ENCODE measurements at places on chromosomes 16 and 17. TPM values are rescaled to one million over a fixed set of nuclear protein-coding genes. Genes with fewer than 3 reads are reported as not detected.

DNA sequence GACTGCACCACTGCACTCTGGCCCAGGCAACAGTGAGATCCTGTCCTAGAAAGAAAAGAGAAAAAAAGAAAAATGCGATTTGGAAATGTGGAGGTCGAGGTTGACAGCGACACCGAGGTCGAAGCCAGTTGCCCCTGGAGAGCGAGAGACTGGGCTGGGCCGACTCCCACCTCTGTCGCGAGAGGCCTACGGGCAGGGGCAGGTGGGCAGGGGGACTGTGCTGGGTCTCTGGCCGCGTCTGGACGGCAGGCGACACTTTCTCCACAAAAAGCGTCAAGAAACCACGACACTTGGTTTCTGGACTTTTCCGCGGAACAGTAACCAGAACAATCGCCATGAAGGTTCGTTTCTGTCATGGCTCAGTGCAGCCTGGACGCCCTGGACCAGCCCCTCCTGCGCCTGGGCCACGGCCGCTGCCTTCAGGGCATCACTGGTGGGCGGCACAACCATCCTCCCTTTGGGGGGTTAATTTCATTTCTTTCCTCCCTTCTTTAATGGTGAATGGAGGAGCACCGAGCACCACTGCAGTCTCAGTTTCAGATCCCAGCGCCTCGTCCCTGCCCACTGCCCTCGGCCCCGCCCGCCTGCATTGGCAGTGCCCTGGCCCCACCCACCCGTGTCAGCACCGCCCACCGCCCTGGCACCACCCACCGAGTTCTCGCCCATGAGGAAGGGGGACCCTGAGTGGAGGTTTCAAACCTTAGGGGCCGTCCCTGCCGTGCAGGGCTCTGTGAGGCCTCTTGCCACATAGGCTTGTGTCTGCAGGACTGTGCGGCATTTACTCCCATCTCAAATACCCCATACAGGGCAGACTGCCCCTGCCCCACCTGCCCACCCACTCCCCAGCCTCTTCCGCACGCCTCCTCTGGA, 18.5 kb upstream of the CDH15 start:
- H3K36me3 ChIP-seq, result peaks cover 18% of the 10 kb centered on the region
- no peaks in the 10 kb centered on the region for H3K4me1 ChIP-seq

- H3K4me1 ChIP-seq, result no peaks in the 10 kb centered on the region
- DNase-seq, result no peak
- no peaks in the 10 kb centered on the region for H3K36me3 ChIP-seq
- peaks cover 11% of the 10 kb centered on the region for H3K27me3 ChIP-seq
Observed at GRCh38 chr17:28267720-28268609, 51.0 kb upstream of the TMEM97 start.

DNA sequence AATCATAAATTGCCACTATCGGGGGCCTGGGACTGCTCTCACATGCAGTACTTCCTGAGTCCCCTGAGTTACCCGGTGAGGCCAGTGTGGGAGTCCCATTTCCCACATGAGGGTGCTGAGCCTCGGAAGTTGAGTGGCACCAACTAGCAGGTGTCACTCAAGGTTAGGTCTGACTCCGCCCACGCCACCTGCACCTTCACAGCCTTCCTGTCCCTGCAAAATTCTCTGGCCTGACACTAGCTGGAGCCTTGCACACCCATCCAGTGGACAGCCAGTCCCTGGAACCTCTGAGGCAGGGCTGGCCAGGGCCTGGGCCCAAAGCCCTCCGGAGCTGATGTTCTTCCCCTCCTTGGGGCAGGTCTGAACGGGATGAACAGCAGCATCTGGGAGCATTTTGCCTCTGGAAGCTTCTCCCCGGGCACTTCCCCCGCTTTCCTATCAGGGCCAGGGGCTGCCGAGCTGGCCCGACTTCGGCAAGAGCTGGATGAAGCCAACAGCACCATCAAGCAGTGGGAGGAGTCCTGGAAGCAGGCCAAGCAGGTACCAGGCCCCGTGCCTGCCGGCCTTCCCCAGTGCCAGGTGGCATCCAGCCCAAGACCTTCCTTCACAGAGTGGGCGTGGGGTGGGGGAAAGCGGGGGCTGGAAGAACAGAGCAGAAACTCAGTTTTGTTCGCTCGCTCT, 21.9 kb downstream of the UNC13D start:
- H3K27ac ChIP-seq, result no peak overlapping the region
- peaks cover 13% of the 10 kb centered on the region for H3K4me1 ChIP-seq
- peaks cover 4% of the 10 kb centered on the region for H3K27me3 ChIP-seq
- no peak overlapping the region for H3K4me3 ChIP-seq

- H3K36me3 ChIP-seq, result peaks cover 64% of the 10 kb centered on the region
- H3K27ac ChIP-seq, result no peak overlapping the region
- DNase-seq, result no peak
- H3K27me3 ChIP-seq, result no peaks in the 10 kb centered on the region
Observed at GRCh38 chr16:50083996-50084395, 18.2 kb downstream of the HEATR3 start.

GRCh38 chr17:8162997-8163977, 539 bp upstream of the VAMP2 start:
- peak overlapping the region; percentile 98 for H3K27ac ChIP-seq
- no peak for DNase-seq
- peaks cover 63% of the 10 kb centered on the region for H3K4me1 ChIP-seq
- peak overlapping the region; percentile 86 for H3K4me3 ChIP-seq
- H3K27me3 ChIP-seq, result peaks cover 21% of the 10 kb centered on the region

The ATAD5 gene
- 2.5 TPM for polyA plus RNA-seq

The GRAP gene
- 5.2 TPM for polyA plus RNA-seq

- DNase-seq, result no peak
- peaks cover 16% of the 10 kb centered on the region for H3K27me3 ChIP-seq
- H3K36me3 ChIP-seq, result peaks cover 5% of the 10 kb centered on the region
- peaks cover 54% of the 10 kb centered on the region for H3K4me1 ChIP-seq
- H3K4me3 ChIP-seq, result peak overlapping the region; percentile 95
- peak overlapping the region; percentile 99 for H3K27ac ChIP-seq
Observed at GRCh38 chr16:11586378-11586855, 302 bp downstream of the LITAF start.

The CPPED1 gene
- 10.0 TPM for polyA plus RNA-seq

DNA sequence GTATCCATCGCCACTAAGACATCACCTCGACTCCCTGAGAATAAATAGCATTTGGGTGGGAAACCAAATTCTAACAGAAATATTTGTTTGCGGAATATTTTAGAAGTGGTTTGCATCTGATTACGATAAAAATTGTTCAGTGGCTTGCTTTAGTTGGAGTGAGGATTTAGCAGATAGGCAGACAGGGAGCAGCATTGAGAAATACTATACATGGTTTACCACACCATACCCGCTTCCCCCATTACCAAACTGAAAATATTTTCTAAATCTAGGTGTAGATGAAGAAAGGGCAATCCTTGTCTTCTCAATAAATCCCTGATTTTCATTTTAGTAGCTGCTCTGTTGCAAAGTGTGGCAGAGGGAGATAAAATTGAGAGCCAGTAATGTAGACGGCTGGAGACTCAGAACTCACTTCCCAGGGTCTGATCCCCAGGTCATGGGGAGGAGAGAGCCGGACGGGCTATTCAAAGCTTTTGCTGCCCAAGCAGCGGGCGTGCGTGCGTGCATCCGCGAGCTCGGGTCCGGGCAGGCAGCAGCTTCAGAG, 808 bp upstream of the BAHCC1 start:
- H3K27me3 ChIP-seq, result peaks cover 37% of the 10 kb centered on the region
- H3K27ac ChIP-seq, result peak overlapping the region; percentile 28
- no peak for DNase-seq
- H3K36me3 ChIP-seq, result no peaks in the 10 kb centered on the region
- peaks cover 31% of the 10 kb centered on the region for H3K4me1 ChIP-seq

DNA sequence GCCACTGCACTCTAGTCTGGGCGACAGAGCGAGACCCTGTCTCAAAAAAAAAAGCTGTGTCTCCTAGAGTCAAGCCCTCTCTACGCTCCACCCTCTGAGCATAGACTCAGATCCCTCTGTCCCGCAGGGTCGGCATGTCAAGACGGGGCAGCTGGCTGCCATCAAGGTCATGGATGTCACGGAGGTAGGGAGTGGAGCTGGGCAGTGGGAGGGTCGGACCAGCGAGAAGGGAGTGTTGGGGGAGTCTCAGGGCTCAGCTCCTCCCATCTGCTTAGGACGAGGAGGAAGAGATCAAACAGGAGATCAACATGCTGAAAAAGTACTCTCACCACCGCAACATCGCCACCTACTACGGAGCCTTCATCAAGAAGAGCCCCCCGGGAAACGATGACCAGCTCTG, 18.5 kb upstream of the C17orf107 start:
- H3K27ac ChIP-seq, result no peak overlapping the region
- H3K27me3 ChIP-seq, result no peaks in the 10 kb centered on the region
- DNase-seq, result no peak

The KRT38 gene
- not detected for polyA plus RNA-seq

The MMP28 gene
- not detected for polyA plus RNA-seq

The MT1F gene
- polyA plus RNA-seq, result 6.4 TPM

The LGALS9B gene
- 22.3 TPM for polyA plus RNA-seq

- no peak for DNase-seq
- peaks cover 41% of the 10 kb centered on the region for H3K4me1 ChIP-seq
- peak overlapping the region; percentile 68 for H3K27ac ChIP-seq
- H3K36me3 ChIP-seq, result peaks cover 3% of the 10 kb centered on the region
- H3K27me3 ChIP-seq, result peaks cover 3% of the 10 kb centered on the region
Observed at GRCh38 chr16:79287424-79287917, 313.1 kb downstream of the MAF start.

The TMEM204 gene
- 38.3 TPM for polyA plus RNA-seq

The PABPN1L gene
- polyA plus RNA-seq, result not detected

The IL32 gene
- polyA plus RNA-seq, result 878 TPM

The CSH2 gene
- not detected for polyA plus RNA-seq

- H3K4me1 ChIP-seq, result peaks cover 37% of the 10 kb centered on the region
- peak overlapping the region; percentile 79 for H3K27ac ChIP-seq
- DNase-seq, result peak; percentile 84
- H3K4me3 ChIP-seq, result peak overlapping the region; percentile 99
- peaks cover 4% of the 10 kb centered on the region for H3K36me3 ChIP-seq
Observed at GRCh38 chr17:75033346-75034235, 13.2 kb downstream of the ATP5PD start.

DNA sequence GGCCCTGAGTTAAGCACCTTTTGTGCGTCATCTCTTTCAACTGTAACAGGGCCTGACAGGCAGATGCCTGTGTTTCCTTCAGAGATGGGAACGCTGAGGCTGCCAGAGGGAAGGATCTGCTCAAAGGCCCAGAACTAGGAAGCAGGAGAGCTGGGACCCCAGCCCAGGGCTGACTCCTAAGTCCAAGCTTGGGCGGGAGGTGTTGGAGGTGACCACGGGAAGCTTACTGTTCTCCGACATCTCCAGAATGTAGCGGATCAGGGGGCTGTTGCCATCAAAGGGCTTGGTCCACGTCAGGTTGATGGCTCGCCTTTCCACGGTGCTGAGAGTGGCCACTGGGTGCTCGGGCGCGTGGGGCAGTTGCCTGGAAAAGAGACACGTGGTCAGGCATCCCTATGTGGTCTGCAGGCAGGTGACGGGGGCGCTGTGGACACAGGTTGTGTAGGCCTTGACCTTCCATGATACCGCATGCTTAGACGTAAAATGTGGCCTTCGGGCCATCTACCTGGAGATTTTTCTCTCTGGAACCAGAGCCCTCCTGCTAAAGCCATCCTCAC, 111.4 kb upstream of the CDC42EP4 start:
- H3K4me3 ChIP-seq, result no peak overlapping the region
- H3K27me3 ChIP-seq, result no peaks in the 10 kb centered on the region
- H3K27ac ChIP-seq, result no peak overlapping the region
- no peak for DNase-seq
- H3K36me3 ChIP-seq, result no peaks in the 10 kb centered on the region
- H3K4me1 ChIP-seq, result no peaks in the 10 kb centered on the region

DNA sequence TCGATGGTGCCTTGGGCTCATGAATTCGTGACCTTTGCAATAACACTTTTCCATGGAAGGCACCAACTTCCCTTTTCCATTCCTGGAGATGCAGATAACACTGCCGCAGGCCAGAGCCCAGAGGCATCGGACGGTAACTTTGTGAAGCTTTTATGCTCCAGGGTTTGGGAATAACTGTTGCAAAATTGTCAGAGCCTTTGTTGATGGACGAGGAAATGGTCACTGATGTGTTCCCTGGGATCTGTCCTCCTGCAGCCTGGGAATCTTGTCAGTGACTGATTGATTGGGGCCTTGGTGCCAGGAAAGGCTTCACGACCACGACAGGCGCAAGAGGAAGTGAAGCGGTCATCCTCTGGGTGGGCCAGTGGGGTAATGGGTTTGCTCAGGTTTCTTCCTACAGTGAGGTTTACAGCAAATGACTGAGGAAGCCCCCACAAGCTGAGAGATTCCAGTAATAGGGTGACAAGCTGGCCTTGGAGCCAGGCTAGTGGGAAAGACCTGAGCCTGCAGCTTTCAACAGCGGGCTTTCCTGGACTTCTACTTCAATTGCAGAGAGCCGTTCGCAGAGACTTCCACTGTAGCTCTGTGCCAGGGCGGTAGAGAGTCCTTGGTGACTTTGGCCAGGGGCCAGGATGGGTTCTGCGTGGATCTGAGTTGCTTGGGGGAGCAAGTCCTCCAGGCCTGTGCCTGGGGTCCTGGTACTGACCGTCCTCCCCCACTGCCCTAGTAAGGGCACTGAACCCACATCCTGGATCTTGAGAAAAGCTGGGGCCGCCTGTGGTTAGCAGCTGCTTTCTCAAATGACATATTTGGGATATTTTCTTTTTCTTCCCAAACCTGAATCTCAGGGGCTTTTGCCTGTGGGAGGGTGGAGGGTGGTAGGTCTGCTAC, 37.6 kb downstream of the PGS1 start:
- no peak overlapping the region for H3K4me3 ChIP-seq
- peaks cover 58% of the 10 kb centered on the region for H3K4me1 ChIP-seq
- H3K36me3 ChIP-seq, result peaks cover 4% of the 10 kb centered on the region
- no peak for DNase-seq

The MYLK3 gene
- not detected for polyA plus RNA-seq

The TPSB2 gene
- not detected for polyA plus RNA-seq

DNA sequence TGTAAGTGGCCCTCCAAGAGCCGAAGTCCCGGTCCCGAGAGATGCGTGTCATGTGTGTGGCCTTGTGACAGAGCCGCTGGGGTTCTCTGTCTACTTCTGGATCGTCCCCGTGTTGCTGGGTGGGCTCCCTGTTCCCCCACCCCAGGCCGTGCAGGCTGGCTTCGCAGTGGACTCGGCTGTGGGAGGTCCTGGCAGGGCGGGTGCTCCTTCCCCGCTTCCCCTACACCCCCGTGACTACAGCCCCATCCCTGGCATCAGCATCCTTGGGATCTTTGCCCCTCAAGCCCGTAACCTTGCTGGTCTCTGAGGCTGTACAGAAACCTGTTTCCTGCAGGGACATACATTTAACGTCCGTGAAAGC, 136.3 kb downstream of the BANP start:
- no peak overlapping the region for H3K27ac ChIP-seq
- no peaks in the 10 kb centered on the region for H3K36me3 ChIP-seq
- DNase-seq, result no peak
- H3K27me3 ChIP-seq, result peaks cover 6% of the 10 kb centered on the region

DNA sequence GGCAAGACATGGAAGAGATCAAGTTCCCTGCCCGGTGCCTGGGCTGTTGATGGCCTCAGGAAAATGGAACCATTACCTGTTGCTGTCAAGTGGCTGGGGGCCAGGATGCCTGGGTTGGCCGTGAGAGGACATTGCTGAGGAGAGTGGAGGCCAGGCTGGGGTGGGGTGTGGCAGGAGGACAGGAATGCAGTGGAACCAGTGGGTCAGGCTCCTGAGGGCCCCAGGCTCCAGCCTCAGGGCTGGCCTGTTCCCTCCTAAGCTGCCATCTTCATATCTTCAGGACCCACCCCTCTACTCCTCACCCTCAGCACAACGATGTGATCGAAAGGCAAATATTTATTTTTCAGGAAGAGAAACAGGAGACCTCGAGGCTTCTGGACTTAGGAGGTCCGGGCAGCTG, 8.5 kb upstream of the YPEL3 start:
- H3K4me1 ChIP-seq, result no peaks in the 10 kb centered on the region
- H3K27ac ChIP-seq, result peak overlapping the region; percentile 51
- H3K27me3 ChIP-seq, result peaks cover 2% of the 10 kb centered on the region
- DNase-seq, result no peak
